Stimulated activated CD4-positive, alpha-beta T cell treated with anti-CD3 and anti-CD28 coated beads, Interleukin-2, amount 100 ng/mL, for 48 hours (primary cell): ENCODE measurements at places on chromosomes 2 and 18.

- DNase-seq = no peak
These were observed 10.9 kb downstream of the LIPG start for GRCh38 chr18:49572611-49573345.

GRCh38 chr2:66665124-66665984, 230.4 kb downstream of the MEIS1 start:
- DNase-seq = no peak

- DNase-seq = no peak
These were observed 38.9 kb downstream of the PRKRA start for GRCh38 chr2:178412047-178412446.

GRCh38 chr18:54780285-54780861, 47.9 kb upstream of the RAB27B start:
- no peak for DNase-seq

GRCh38 chr2:201313362-201313761, 43.8 kb downstream of the FLACC1 start:
- DNase-seq = no peak

DNA sequence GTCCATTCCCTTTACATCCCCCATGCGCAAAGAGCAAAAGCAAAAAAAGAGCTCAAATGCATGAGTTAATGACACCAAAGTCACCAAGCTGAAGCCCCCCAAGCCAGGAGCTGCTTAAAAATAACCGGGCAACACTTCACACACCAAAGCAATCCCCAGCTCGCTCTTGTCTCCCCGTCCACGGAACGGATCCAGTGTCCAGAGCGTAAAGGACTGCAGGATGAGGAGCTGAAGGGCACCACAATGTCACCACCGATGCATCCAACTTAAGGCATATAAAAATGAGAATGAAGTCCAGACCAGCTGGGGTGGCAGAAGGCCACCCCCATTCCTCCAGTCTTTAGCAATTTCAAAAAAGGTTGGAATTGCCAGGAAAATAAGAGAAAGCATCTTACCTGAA, 8.7 kb downstream of the SMAD7 start:
- DNase-seq = no peak

DNA sequence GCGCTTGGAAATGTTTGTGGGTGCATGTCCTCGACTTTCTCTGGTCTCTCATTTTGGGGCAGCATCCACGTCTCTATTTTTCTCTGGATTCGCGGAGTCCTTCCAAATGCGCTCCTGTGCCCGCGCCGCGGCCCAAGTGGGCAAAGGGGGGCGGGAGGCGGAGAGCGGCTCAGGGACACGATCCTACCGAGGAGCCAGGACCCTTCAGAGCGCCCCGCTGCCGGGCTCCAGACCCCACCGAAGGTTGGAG, 990 bp downstream of the EPAS1 start:
- DNase-seq = no peak
